ENCODE measurements at places on chromosomes 2 and 18. TPM values are rescaled to one million over a fixed set of nuclear protein-coding genes. Genes with fewer than 3 reads are reported as not detected.

DLGAP1 gene
- total RNA-seq = 0.12 TPM

CCDC74B gene
- 5.7 TPM for total RNA-seq

GAD1 gene
- total RNA-seq = 0.59 TPM

RAPGEF4 gene
- 0.26 TPM for total RNA-seq

PLEK gene
- total RNA-seq = not detected

Measured in A549 treated with ZK216348 at 1 μM for 4 hours (cell line).